ENCODE measurements at places on chromosomes 6 and 20.

DNA sequence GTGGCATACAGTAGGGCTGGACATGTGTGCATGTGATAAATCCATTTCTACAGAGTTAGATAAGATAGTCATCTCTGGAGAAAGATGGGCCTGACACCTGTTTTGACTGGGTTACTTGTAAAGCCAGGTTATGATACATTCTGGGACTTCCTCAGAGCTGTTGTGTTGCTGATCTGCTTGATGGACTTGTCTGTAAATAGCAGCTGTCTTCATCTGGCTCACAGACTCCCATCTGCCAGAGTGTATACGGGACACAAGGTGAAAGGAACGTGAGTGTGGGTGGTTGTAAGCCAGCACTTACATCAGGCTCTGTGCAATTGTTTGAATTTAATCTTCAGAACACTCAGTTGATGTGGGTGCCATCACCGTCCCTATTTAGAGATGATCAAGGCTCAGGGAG is 49.8 kb downstream of the ZDHHC14 start:
- no peak for DNase-seq

- no peak for DNase-seq
Measured at GRCh38 chr20:43849496-43850186, 65.0 kb upstream of the TOX2 start.

- no peak for DNase-seq
Measured at GRCh38 chr20:25318471-25319240, 70.8 kb downstream of the PYGB start.

DNA sequence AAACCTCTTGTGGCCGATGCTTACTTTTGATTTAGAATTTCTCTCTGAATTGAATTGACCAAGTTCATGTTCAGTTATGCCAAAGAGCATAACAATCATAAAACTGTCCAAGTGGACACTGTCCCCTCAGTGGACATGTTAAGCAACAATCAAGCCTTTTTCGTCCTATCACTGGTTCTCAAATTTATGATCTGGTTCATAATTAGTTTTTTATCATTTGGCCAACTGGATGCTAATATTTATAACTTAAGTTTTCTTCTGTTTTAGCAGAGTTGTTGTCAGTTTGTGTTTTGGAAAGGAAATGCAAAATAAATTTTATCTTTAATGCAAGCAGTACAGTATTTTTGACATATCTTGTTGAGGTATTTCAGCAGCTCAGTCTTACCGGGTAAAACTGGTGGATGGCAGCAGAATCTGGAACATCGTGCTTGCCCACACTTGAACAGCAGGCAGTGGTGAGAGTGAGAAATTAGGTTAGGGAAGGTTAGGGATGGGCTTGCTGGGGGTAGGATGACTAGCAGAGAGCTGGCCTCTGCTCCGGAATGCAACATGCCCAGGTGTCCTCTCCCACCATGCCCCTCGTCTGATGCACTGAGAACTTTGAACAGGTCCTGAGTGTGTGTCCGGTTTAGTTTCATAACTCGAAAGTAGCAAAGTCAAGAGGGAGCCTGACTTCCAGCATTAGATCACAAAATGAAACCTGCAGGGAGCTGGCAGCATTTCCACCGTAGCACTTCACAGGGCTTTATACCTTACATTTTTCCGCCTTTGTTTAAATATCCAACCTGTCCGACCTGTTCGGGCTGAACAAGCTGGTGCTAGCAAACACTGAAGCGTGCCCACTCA is 93.1 kb downstream of the RREB1 start:
- DNase-seq: no peak

DNA sequence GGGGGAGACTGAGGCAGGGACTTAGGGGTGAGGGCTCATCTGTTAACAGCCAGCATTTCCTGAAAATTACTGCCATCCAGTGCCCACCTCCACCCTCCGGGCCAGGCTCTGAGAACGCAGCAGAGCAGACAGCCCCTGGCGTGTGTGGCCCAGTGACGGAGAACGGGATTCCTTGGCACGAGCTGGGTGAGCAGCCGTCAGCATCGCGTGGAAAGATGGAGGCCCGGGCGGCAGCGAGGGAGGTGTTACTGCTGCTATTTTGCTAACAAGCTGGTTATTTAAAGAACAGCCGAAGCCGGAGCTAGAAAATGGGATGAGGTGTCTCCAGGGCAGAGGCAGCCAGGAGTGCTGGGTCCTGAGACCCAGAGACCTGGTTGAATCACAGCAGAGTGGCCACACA is 62.7 kb downstream of the DLGAP4 start:
- no peak for DNase-seq

DNA sequence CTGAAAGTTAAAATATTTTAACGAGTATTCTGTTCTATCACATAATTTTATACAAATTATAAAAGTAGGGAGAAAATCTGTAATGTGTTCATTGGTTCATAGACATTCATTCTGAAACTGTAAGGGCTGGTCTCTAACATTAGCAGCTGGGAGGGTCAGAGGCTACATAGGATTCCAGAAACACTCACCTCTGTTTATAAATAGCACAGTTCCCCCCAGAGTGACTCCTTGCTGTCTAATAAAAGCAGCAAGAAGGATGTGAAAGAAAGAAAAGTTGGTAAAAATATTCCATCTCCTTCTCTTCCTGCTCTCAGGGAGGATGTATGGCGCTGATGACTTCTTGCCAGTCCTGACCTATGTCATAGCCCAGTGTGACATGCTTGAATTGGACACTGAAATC is 25.3 kb upstream of the NAA20 start:
- no peak for DNase-seq

GRCh38 chr6:150491131-150491810 is 108.4 kb upstream of the PLEKHG1 start:
- no peak for DNase-seq

- DNase-seq: no peak
Measured at GRCh38 chr20:22762576-22763256, 178.3 kb upstream of the FOXA2 start.

GRCh38 chr20:10523443-10523842 is 88.3 kb downstream of the SLX4IP start:
- DNase-seq: no peak

DNA sequence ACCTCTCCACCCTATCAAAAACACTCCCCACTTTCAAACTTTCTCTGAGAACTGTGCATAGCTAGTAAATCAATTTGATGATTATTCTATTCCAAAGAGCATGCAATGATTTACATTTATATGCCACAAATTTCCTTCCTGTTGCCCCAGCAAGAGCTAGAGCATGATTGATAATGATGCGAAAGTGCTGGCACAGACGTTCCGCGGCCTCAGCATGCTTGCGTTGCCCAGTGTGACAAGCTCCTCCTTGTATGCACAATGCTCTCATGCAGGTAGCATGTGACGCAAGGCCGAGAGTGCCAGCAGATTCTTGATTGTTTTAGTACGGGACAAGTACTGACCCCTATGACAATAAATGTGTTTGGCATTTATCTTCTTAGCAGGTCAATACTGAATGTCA is 696.3 kb upstream of the SLC35B3 start:
- no peak for DNase-seq

GRCh38 chr6:38843798-38844197 is 128.7 kb downstream of the DNAH8 start:
- DNase-seq: no peak

- no peak for DNase-seq
Measured at GRCh38 chr6:69102416-69102815, 467.3 kb downstream of the ADGRB3 start.

DNA sequence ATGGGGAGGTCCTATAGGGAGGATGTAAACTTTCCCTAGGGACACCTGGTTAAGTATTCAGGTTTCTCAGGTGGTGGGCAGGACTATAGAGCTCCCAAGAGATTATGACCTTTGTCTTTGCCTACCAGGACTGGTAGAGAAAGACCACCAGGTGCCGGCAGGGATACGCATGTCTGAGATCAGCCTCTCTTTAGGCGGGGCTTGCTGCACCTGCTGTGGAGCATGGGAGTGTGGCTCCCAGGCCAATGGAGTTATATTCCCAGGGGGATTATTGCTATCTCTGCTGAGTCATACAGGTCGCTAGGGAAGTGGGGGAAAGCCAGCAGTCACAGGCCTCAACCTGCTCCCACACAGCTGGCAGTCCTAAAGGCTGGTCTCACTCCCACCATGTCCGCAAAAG is 280.5 kb upstream of the MMS22L start:
- DNase-seq: no peak

DNA sequence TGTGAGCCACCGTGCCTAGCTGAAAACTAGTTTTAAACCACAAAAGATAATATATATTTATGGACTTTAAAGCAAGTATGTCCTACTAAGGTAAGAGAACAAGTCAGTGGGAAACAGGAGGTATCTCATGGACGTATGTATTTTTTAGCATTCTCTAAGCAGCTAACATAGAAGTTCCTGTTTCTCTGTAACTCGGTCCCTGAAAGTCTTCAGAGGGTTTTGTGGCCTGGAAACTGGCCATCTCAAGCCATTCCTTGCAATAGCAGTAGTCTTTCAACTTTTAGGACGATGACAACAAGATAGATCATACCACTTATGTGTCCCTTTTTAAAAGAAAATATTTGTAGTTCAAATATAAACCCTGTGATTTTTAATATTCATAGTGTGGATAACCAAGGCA is 95.6 kb upstream of the RALGAPA2 start:
- no peak for DNase-seq

DNA sequence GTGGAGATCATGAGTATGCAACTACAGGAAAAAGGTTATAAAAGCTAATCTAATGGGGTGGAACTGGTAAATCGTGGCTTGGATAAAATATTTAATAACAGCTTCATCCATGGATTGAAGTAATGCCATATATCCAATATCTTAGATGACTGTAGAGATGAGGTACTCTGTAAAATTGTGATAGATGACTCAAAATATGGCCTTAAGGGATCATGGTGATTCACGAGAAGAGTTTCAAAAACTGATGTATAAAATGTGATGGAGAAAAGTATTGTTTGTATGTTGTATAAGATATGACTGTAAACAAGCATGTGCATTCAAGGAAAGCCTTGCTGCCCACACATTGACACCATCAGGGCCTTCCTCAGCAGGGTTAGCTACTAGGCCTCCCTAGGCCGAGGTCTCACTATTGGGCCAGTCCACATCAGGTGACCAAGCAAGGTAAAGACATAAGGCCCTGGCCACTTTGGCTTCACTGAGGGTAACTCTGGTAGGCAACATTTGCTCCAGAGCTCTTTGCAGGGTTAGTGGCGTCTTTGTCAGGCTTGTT is 17.7 kb upstream of the CCN6 start:
- DNase-seq: no peak

DNA sequence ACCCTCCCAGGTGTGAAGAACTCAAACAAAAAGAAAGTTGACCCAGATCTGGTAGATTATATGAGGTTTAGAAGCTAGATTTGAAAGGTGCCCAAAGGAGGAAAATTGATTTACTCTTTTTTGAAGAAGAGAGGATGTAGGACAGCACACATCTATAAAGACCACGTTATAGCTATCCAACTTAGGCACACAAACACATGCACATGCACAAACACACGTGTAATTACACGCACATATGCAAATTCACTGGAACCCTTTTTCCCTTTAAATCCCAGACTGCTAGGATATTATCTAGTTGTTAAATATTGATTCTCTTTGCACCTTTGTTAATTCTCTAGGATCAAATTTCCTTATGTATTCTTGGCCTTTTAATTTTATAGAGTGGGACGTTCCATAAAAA is 272.8 kb upstream of the TBX18 start:
- no peak for DNase-seq

- DNase-seq: no peak
Measured at GRCh38 chr6:126145351-126145750, 159.0 kb downstream of the TRMT11 start.

DNA sequence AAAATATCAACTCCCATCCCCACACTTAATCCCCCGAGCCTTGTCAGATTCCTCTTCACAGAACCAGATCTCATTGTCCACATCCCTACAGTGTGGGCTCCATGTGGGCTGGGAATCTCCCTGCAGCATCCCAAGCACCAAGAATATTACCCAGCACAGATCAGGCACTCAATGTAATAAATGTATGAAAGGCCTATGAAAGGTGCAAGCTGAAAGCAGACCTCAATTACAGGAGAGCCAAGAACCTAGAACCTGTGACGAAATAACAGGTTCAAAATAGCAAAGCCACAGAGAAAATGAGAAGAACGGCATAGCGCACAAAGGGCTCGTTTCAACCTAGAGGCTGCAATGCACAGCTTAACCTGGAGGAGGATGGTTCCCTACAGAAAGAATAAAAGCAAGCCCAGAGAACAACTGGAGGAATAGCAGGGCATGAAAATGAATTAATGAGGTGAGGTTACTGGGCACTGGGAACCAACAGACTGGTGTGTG is 3.1 kb downstream of the SLC23A2 start:
- DNase-seq: no peak

DNA sequence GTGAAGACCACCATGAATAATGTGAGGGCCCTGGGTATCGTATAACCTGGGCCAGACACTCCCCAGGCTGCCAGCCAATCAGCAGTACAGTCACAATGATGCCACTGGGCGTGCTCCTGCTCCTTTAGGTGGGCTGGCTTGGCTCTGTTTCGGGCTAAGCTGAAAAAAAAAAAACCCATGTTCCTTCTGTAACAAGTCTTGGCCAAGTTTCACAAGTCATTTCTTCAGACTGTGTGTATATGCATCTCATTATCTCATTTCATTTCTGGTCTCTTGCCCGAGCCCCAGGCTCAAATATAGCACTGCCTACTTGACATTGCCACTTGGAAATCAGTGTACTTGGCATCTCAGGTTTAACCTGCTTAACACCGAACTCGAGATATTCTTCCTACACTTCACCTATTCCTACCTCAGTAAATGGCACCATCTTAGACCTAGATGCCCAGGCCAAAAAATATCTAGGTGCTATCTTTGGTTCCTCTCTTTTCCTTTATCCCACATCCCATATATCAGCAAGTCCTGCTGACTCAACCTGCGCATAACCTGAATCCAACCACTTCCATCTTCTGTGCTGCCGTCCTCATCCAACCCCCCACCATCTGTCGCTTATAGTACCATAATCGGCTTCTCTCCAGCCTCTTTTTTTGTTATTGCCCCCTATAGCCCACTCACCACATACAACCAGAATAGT is 1.8 kb downstream of the UQCC2 start:
- DNase-seq: no peak

DNA sequence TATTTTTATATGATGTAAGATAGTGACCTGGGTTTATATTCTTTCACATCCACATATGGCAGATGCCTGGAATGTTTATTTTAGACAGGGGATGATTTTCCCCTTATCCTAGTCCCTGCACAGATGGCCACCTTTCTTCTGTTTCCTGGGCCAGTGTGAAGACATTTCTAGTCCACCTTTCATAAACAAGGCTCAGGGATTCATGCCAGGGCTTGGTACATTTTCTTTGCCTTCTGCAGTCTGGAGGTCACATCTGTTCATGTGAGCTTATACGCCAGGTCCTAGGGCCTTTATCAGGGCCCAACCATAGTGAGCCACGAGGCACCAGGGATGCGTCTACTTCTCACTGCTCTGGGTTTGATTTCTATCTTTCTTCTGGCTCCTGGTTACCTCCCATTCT is 38.0 kb upstream of the ERVFRD-1 start:
- DNase-seq: no peak

DNA sequence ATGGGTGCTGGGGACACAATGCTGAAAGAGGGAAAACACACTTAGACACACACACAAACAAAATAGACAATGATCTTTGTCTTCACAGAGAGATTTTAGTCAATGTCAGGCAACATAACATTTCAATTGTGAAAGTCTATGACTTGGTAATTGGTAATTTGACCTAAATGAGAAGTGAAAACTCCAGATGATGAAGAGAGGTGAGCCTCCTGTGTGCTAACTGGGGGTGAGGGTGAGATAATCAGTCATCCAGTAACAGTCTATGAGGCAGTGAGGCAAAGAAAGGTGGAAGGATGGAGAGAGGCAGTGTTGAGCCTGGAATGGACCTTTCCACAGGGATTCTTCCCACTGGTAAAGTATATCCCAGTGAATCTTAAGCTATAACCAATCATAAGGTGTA is 744.2 kb downstream of the MAFB start:
- no peak for DNase-seq

- DNase-seq: no peak
Measured at GRCh38 chr20:15700147-15700765, 873.0 kb downstream of the KIF16B start.

All from stimulated activated CD4-positive, alpha-beta T cell treated with anti-CD3 and anti-CD28 coated beads, TNF-alpha, amount 100 ng/mL, for 24 hours (primary cell).